ENCODE measurements at places on chromosomes 3 and 15.
A peak's percentile ranks its signal among the peaks of the same experiment; 100 is the strongest.

- DNase-seq = no peak
These were observed 35.0 kb downstream of the CTSH start for GRCh38 chr15:78909791-78910228.

DNA sequence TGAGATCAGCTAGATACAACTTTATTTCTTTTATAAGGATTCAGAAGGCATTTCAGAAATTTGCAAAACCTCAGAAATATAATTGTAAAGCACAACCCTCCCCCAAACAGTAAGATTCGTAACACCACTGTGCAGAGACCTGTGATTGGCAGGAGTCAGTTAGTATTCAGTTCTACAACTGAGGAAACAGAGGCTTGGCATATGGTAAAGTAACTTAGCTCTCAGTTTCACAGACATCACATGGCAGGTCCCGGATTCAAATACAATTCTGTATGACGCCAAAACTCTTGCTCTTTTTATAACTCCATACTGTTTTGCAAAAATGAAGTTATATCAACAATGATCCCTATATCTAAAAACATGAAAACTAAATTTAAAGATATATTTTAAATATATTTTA lies 225.6 kb upstream of the LMCD1 start:
- DNase-seq = no peak

GRCh38 chr3:177603148-177603603 lies 405.9 kb upstream of the TBL1XR1 start:
- DNase-seq = no peak

DNA sequence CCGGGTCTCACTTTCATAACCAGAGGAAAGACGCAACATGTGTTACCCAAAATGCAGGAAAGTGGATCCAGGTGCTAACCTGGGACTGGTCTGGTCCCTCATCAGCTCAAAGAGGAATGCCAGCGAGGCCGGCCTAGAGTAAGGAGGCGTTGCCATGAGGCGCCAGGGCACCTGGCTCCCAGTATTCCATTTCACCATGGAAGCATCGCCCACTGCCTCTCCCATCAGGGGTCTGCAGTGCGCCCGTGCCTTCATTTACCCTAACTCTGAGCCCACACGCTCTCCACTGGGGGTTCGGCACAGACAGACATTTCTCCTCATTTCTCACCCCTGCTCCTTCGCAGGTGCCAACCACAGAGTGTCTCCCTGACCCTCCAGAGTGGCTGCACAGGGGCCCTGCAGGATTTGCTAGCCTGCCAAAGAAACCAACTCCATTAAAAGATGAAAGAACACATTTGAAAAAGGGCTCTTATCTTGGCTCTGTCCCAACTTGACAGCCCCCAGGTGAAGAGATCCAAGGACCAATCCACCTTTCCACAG lies 61.5 kb downstream of the ABTB1 start:
- no peak for DNase-seq

DNA sequence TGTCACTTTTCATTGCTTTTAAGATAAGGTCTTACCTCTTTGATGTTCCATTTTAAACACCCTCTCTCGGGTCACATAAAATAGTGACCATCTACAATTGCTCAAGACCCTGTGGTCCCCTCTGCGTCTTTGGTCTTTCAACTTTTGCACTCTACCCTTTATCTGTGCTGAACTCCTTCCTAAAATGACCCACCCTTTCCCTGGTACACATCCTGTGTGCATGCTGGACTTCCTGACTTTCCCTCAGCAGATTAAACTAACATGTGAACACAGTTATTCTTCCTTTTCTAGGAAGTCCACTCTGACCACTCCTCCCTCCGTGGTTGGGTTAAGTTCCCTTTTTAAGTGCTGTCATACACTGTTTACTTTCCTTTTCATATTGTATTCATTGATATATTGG lies 414.2 kb downstream of the GABRB3 start:
- DNase-seq = no peak

- DNase-seq = peak; percentile 15
These were observed 2.6 kb downstream of the DUOXA2 start for GRCh38 chr15:45116482-45117307.

- DNase-seq = no peak
These were observed 77.5 kb downstream of the FBLN2 start for GRCh38 chr3:13626396-13626795.

DNA sequence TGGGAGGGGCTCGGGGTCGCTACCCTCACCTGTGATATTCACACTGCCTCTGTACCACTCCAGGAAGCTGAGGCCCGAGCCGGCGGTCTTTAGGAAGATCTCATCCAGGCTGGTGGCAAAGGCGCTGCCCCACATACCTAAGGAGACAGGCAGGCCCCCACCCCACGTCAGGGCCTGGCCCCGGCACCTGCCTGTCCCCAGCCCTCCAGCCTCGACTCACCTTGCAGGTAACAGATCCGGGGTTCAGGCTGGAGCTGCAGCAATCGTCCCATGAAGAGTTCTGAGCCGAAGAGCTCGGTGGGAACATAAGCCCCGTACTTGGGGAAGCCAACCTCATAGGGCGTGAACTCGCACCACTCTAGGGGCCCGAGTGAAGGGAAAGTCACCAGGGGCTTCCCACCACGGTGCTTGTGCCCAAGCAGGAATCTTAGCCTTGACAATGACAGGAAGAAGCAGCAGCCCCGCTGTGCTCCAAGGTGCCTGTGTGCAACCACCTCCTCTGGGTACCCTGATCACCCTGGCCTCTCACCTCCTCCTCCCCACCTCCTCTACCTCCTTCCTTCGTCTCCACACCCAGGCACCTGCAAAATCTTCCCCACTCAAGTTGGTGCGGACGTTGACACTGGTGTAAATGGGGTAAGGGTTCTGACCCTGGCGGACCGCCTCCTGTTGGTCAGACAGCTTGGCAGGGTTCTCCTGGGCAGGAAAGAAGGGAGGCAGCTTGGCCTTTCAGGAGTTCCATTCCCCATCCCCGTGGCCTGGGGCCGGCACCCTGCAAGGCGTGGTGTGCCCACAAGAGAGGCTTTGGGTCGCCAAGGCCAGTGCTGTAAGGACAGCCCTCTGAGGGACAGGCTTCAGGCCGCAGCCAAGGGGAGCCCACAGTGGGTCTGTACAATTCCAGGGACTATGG lies 10.6 kb downstream of the PLA2G4F start:
- no peak for DNase-seq

- DNase-seq = peak; percentile 82
These were observed 19.5 kb upstream of the EID1 start for GRCh38 chr15:48858401-48858800.

DNA sequence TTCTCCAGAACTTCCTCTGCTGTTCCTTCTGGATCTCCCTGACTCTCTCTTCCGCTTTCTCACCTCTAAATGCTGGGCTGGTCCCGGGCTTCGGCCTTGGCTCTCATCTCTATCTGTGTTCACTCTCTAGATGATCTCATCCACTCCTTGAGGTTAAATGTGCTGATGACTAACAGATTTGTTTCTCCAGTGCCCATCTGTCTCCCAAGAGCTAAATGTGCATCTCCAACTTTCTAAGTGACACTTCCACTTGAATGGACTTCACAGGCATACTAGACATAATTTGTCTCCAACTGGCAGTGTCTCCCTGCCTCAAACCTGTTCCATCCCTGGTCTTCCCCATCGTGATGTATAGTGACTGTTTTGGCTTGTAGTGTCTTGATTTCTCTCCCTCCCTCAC lies 95.3 kb downstream of the ITPR1 start:
- DNase-seq = no peak

DNA sequence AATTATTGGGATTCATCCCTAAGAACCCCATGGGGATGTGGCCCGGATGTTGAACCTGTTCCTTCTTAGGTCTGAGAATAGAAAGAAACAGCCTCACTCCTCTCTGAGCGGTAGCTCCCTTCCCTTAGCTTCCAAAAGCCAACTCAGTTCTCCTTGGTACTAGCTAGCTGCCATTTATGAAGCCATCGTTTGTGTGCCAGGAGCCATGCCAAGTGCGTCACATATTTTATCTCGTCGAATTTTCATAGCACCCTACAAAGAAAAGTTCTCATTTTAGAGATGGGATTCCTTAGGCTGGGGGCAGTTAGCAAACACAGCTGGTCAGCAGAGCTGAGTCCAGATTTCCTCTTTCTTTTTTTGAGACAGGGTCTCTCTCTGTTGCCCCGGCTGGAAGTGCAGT lies 45.4 kb upstream of the GLCE start:
- no peak for DNase-seq

- no peak for DNase-seq
These were observed 39.0 kb downstream of the IFT57 start for GRCh38 chr3:108183181-108183580.

DNA sequence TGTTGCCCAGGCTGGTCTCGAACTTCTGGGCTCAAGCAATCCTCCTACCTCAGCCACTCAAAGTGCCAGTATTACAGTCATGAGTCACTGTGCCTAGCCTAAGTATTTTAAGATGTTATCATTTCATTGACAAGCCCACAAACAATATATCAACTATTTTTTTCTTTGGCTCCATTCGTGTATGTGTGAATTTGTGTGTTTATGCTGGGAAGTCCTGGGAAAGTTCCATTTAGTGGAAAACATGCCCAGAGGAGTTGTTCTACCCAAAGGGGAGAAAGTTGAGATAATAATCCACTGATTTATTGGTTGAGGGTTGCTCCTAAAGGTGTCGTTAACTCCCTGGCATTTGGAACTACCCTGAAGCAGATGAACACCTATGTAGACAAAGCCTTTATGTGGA lies 58.8 kb downstream of the KIF9 start:
- no peak for DNase-seq

DNA sequence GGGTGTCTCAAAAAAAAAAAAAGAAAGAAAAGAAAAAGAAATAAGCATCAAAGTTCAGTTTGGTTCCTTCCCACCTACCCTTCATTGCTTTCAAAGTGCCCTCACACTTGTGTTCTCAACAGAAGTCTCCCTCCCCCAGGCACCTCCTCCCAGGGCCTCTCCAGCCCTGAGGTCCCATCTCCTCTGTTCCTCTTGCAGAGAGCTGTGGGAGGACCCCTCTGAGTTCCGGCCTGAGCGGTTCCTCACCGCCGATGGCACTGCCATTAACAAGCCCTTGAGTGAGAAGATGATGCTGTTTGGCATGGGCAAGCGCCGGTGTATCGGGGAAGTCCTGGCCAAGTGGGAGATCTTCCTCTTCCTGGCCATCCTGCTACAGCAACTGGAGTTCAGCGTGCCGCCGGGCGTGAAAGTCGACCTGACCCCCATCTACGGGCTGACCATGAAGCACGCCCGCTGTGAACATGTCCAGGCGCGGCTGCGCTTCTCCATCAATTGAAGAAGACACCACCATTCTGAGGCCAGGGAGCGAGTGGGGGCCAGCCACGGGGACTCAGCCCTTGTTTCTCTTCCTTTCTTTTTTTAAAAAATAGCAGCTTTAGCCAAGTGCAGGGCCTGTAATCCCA lies 6.1 kb downstream of the CYP1A2 start:
- DNase-seq = no peak

- DNase-seq = no peak
These were observed 39.3 kb downstream of the TRAK1 start for GRCh38 chr3:42130329-42131070.

GRCh38 chr15:63172376-63172775 lies 15.1 kb upstream of the RPS27L start:
- no peak for DNase-seq

- peak; percentile 8 for DNase-seq
These were observed at the start of gene SLC9A9 for GRCh38 chr3:143847787-143848631. Gene SLC9A9 (minus strand): TSS chr3:143848468. CDS start chr3:143848322, 146 bp downstream.

- no peak for DNase-seq
These were observed 96.8 kb upstream of the LMOD3 start for GRCh38 chr3:69219101-69219708.

- DNase-seq = no peak
These were observed 1.5 kb downstream of the POLR2M start for GRCh38 chr15:57708047-57708446.

GRCh38 chr15:25787381-25787780 lies 75.7 kb downstream of the ATP10A start:
- no peak for DNase-seq

- no peak for DNase-seq
These were observed 465.9 kb upstream of the ONECUT1 start for GRCh38 chr15:53256043-53256442.

DNA sequence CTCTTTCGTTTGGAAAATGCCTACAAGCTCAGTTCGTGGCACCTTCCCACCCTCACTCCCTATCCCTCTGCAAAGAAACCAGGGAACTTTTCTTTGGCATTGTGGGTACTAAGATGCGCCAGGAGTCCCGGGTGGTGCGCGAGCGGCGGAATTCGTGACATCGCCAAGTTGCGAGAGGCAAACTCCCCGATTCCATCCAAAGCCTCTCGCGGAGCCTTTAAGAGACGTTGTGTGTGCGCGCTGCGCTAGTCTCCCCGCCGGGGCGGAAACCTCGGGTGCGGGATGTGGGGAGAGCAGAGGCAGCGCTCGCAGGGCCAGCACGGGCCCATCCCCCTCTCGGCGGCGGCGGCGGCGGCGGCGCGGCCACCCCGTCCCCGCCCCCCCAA lies 443 bp upstream of the NR2F2 start:
- no peak for DNase-seq

DNA sequence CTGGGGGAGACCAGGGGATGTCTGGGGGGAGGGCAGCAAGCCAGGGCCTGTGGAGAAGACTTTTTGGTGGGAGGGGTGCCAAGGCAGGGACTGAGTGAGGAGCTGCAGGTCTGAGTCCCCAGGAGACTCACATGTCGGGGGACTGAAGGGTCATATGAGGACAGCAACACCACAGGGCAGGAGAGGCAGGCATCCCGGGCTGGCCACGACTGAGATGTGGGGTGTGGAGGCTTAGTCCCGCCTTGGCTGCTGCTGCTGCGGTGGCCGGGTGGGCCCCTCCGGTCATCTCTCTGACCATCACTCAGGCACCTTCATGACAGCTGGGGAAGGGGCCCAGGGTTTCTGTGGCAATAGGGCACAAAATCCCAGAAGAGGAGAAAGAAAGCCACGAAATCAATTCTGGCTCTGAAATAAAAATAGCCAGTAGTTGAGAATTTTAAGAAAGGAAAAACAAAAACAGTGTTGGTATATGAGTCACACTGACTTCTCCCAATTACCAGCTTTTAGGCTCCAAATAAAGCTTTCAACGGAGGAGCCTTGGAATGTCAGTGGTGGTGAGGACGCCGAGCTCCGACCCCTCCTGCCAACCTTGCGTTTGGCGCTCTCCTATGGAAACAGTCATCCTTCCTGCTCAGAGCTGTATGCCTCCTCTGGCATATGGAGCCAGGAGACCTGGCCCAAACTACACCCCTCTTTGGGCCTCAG lies 52.9 kb upstream of the ITGA11 start:
- no peak for DNase-seq

- DNase-seq = no peak
These were observed 3.9 kb upstream of the VPS8 start for GRCh38 chr3:184808021-184808420.

DNA sequence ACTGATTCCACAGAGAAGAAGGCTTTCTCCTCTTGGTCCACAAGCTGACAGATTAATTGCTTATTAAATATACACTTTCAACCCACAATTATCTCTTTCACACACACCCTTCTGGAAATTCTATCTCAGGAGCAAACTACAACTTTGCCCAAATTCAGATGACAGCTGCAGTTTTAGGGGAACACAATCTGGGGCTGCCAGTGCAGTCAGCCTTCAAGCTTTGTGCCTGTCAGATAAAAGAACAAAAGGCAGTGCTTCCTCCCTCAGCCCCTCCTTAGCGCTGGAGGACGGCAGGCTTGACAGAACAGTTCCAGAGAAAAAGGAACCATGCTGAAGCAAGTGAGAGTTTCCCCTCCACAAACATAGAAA lies 99.6 kb downstream of the TMCC1 start:
- DNase-seq = no peak
